ENCODE measurements at places on chromosomes 3 and 15. TPM values are rescaled to one million over a fixed set of nuclear protein-coding genes. Genes with fewer than 3 reads are reported as not detected.
A peak's percentile ranks its signal among the peaks of the same experiment; 100 is the strongest.

DNA sequence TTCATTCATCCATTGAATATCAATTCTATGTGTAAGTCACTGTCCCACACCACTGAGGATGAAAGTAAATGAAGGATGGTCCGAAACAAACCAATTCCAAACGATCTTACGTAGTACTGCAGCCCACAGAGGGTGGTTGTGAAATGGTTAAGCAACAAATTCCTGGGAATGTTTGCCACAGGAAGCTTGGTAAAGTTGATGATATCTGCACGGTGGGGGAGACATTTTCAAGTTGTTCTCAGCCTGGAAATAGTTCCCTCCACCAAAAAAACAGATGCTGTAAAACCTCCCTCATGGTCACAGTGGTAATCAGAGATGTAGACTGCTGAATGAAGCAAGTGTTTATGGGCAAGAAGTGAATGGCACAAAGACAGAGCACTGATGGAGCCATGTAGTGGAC is 35.9 kb upstream of the BNC1 start:
- no peak for DNase-seq
- peaks cover 11% of the 10 kb centered on the region for H3K4me1 ChIP-seq
- H3K4me3 ChIP-seq, result no peak overlapping the region
- no peaks in the 10 kb centered on the region for H3K36me3 ChIP-seq

GRCh38 chr3:36674816-36675215 is 89.5 kb downstream of the DCLK3 start:
- no peaks in the 10 kb centered on the region for H3K36me3 ChIP-seq
- no peak overlapping the region for H3K4me3 ChIP-seq
- H3K27ac ChIP-seq, result no peak overlapping the region
- peaks cover 26% of the 10 kb centered on the region for H3K4me1 ChIP-seq
- DNase-seq, result no peak

Gene SLC35G2
- 39.4 TPM for total RNA-seq

Gene PPCDC
- 12.9 TPM for total RNA-seq

- no peak overlapping the region for H3K27ac ChIP-seq
- no peak overlapping the region for H3K4me3 ChIP-seq
- no peak for DNase-seq
- no peaks in the 10 kb centered on the region for H3K27me3 ChIP-seq
- no peaks in the 10 kb centered on the region for H3K4me1 ChIP-seq
Measured at GRCh38 chr3:20916951-20917606, 731.1 kb upstream of the SGO1 start.

- DNase-seq, result no peak
- H3K36me3 ChIP-seq, result no peaks in the 10 kb centered on the region
- no peak overlapping the region for H3K4me3 ChIP-seq
- H3K27me3 ChIP-seq, result no peaks in the 10 kb centered on the region
Measured at GRCh38 chr3:55604402-55604801, 117.3 kb upstream of the WNT5A start.

Gene C2CD4B
- total RNA-seq, result not detected

DNA sequence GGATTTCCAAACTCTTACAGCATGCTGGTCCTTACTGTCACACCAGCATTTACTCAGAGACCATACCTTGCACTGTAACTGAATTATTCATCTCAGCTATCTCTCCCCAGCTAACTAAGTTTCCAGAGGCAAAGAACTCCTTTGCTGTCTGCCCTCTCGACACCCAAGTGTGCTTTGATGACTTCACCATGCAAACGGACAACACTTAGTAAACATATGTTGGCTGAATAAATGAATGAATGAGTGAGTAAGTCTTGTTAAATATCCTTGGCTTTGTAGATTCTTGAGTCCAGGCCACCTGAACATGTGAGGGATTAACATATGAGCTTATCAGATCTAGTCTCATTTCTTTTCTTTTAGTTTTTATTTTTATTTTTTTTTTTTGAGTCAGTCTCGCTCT is 138.2 kb downstream of the PLD1 start:
- no peak overlapping the region for H3K4me3 ChIP-seq
- no peak overlapping the region for H3K27ac ChIP-seq
- no peaks in the 10 kb centered on the region for H3K4me1 ChIP-seq
- no peak for DNase-seq
- no peaks in the 10 kb centered on the region for H3K36me3 ChIP-seq

Gene MUSTN1
- not detected for total RNA-seq

DNA sequence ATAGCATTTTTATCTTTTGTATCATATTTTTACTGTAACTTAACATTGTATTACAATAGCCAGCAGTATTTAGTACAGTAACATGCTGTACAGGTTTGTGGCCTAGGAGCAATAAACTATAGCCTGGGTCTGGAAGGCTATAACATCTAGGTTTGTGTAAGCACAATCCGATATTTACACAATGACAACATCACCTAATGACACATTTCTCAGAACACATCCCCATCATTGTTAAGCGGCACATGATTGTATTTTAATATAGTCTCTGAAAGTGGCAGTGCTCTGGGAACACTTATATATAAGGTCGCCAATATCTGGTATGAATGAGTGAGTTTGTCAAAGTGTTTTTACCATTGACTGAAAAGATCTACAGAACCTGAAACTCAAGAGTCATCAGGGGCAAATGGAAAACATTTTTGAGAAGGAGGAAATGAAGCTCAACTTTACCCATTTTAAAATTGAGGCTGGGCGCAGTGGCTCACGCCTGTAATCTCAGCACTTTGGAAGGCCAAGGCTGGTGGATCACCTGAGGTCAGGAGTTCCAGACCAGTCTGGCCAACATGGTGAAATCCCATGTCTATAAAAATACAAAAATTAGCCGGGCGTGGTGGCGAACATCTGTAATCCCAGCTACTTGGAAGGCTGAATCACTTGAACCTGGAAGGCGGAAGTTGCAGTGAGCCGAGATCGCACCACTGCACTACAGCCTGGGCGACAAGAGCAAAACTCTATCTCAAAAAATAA is 38.8 kb upstream of the TNFSF10 start:
- H3K4me1 ChIP-seq, result peaks cover 9% of the 10 kb centered on the region
- no peak overlapping the region for H3K27ac ChIP-seq
- DNase-seq, result no peak
- H3K4me3 ChIP-seq, result no peak overlapping the region

GRCh38 chr3:35502699-35503098 is 136.6 kb upstream of the ARPP21 start:
- H3K4me1 ChIP-seq, result no peaks in the 10 kb centered on the region
- H3K36me3 ChIP-seq, result no peaks in the 10 kb centered on the region
- H3K27me3 ChIP-seq, result no peaks in the 10 kb centered on the region
- no peak for DNase-seq
- H3K27ac ChIP-seq, result no peak overlapping the region

- no peaks in the 10 kb centered on the region for H3K27me3 ChIP-seq
- no peak overlapping the region for H3K27ac ChIP-seq
- no peak overlapping the region for H3K4me3 ChIP-seq
- no peaks in the 10 kb centered on the region for H3K4me1 ChIP-seq
- no peaks in the 10 kb centered on the region for H3K36me3 ChIP-seq
- peak; percentile 16 for DNase-seq
Measured at GRCh38 chr3:87298111-87298718, 21.8 kb upstream of the POU1F1 start.

DNA sequence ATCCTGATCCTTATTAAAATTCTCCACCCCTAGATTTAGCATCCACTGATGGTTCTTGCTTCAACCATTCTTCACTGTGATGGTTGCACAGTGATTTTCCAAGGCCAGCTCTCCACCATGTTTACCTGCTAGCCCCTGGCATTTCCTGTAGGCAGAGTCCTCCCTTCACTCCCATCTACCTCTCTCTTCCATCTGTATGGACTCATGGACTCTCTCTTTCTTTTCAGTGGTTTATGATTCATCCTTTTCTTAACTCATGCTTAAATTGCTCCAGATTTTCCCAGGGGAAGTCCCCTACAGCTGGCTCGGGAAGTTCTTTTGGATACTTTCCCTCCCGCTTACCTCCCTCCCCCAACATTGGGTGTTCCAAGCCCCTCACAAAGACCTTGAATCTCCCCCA is 18.7 kb downstream of the TGM4 start:
- no peak overlapping the region for H3K4me3 ChIP-seq
- peak; percentile 67 for DNase-seq
- H3K4me1 ChIP-seq, result peaks cover 21% of the 10 kb centered on the region
- peak overlapping the region; percentile 67 for H3K27ac ChIP-seq

GRCh38 chr15:90044916-90045371 is 43.8 kb downstream of the ZNF710 start:
- no peak overlapping the region for H3K4me3 ChIP-seq
- H3K36me3 ChIP-seq, result no peaks in the 10 kb centered on the region
- no peaks in the 10 kb centered on the region for H3K4me1 ChIP-seq
